ENCODE measurements at places on chromosomes 1 and 21. TPM values are rescaled to one million over a fixed set of nuclear protein-coding genes. Genes with fewer than 3 reads are reported as not detected.
A peak's percentile ranks its signal among the peaks of the same experiment; 100 is the strongest.

- no peak overlapping the region for H3K4me3 ChIP-seq
- H3K36me3 ChIP-seq, result no peaks in the 10 kb centered on the region
- no peaks in the 10 kb centered on the region for H3K4me1 ChIP-seq
- no peak overlapping the region for H3K27ac ChIP-seq
Measured at GRCh38 chr1:54137534-54138061, 15.2 kb downstream of the CDCP2 start.

- H3K4me1 ChIP-seq, result peaks cover 42% of the 10 kb centered on the region
- H3K4me3 ChIP-seq, result peak overlapping the region; percentile 53
- no peaks in the 10 kb centered on the region for H3K27me3 ChIP-seq
- no peaks in the 10 kb centered on the region for H3K36me3 ChIP-seq
Measured at GRCh38 chr1:173406783-173407230, 70.3 kb upstream of the PRDX6 start.

GRCh38 chr1:228497206-228497605, 10.0 kb downstream of the RNF187 start:
- H3K27ac ChIP-seq, result no peak overlapping the region
- H3K4me1 ChIP-seq, result peaks cover 11% of the 10 kb centered on the region
- peaks cover 36% of the 10 kb centered on the region for H3K36me3 ChIP-seq
- no peaks in the 10 kb centered on the region for H3K27me3 ChIP-seq

GRCh38 chr1:15727021-15727420, 9.0 kb upstream of the SLC25A34 start:
- H3K4me1 ChIP-seq, result peaks cover 28% of the 10 kb centered on the region
- no peak overlapping the region for H3K4me3 ChIP-seq
- no peaks in the 10 kb centered on the region for H3K27me3 ChIP-seq

GRCh38 chr1:240073097-240073496, 18.6 kb upstream of the FMN2 start:
- H3K4me3 ChIP-seq, result no peak overlapping the region
- DNase-seq, result no peak
- H3K27me3 ChIP-seq, result no peaks in the 10 kb centered on the region
- no peak overlapping the region for H3K27ac ChIP-seq
- no peaks in the 10 kb centered on the region for H3K36me3 ChIP-seq

The DIO1 gene
- total RNA-seq, result not detected

The GUK1 gene
- total RNA-seq, result 150 TPM

GRCh38 chr21:16815243-16815642, 697.6 kb upstream of the CXADR start:
- H3K27ac ChIP-seq, result no peak overlapping the region
- no peak for DNase-seq
- no peaks in the 10 kb centered on the region for H3K36me3 ChIP-seq
- H3K27me3 ChIP-seq, result no peaks in the 10 kb centered on the region
- H3K4me3 ChIP-seq, result no peak overlapping the region

GRCh38 chr1:245092638-245092976, 62.2 kb upstream of the KIF26B start:
- H3K4me1 ChIP-seq, result no peaks in the 10 kb centered on the region
- H3K27me3 ChIP-seq, result no peaks in the 10 kb centered on the region
- H3K36me3 ChIP-seq, result peaks cover 13% of the 10 kb centered on the region
- DNase-seq, result no peak
- H3K4me3 ChIP-seq, result no peak overlapping the region
- no peak overlapping the region for H3K27ac ChIP-seq

Data from left ventricle myocardium inferior (tissue), 1 donor.